ENCODE measurements at places on chromosomes 6 and 20.
A peak's percentile ranks its signal among the peaks of the same experiment; 100 is the strongest.

GRCh38 chr6:138036111-138036510 is 71.1 kb downstream of the PERP start:
- DNase-seq, result no peak

DNA sequence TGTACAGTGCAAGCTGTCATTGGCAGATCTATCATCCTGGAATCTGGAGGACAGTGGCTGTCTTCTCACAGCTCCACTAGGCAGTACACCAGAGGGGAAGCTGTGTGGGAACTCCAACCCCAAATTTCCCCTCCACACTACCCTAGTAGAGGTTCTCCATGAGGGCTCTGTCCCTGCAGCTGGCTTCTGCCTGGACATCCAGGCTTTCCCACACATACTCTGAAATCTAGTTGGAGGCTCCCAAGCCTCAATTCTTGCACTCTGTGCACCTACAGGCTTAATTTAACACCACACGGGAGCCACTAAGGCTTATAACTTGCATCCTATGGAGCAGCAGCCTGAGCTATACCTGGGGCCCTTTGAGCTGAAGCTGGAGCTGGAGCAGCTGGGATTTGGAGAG is 43.0 kb upstream of the TRIM39 start:
- DNase-seq, result no peak

- no peak for DNase-seq
Observed at GRCh38 chr20:34983995-34984735, 28.5 kb downstream of the MYH7B start.

DNA sequence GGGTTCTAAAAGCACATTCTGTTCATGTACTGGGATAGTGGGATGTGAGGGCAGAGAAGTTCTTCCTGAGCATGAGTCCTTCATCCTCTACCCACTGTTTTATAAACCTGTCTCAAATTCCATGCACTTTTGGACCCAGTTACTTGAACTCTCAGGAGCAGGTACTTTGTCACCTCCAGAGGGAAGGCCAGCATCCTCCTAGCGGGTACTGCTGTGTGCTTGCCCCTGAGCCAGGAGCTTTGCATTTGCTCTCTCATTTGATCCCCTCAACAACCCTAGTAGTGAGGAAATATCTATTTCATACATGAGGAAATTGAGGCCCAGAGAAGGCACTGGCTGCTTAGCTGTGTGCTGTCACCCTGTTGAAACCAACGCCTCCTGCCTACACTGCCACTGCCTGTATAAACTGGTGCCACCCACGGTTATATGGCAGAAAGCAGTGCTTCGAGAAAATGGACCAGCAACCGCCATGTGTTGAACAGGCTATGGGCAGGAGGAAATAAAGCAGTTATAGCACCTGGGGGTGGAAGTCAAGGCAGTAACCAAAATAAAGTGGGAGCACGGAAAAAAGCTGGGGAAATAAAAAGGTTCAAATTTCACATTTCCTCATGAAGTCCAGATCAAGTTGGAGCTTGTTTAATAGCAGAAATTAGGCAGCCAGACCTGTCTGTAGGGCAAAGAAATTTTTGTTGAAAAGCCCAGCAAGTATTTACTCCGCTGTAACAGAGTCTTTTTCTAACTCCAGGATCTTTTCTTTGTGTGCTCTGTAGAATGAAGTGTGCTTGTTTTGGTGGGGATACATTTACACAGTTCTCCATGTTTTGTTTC is 38.0 kb downstream of the KLHL31 start:
- DNase-seq, result no peak

- no peak for DNase-seq
Observed at GRCh38 chr6:1903780-1904465, 294.2 kb downstream of the FOXC1 start.

GRCh38 chr20:60314727-60315126 is 356.5 kb downstream of the CDH26 start:
- no peak for DNase-seq

DNA sequence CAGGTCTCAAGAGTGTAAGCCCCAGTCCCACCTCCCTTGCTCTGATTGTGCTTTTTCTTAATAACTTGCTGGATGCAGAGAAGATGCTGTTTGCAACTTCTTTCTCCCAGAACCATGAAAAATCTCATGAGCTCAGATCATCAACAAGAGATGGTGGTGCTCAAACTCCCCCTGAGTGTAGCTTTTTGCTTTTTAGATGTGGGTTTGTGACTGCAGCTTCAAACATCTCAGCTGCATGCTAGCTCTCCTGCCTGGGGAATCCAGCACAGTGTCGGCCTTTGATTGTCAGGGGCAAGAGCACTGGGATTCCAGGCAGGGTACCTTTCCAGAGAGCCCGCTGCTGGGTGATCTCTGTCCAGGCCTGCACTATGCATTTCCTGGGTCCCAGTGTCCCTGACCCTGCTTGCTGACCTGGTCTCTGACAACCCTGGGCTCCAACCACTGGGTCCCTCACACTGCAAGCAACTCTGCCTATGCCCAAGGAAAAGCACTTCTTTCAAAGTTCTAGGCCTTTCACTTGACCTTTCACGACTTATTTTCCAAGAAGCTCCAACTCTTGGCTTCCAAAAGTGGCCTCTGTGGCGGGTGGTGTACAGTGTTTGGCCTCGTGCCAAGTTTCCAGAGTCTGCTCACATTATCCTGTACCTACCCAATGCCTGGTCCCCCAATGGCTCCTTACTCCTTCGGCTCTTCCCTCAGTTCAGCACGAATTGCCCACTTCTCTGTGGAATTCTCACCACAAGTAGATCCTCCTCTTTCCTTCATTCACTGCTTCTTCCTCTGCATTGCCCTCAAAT is 69.7 kb upstream of the LY86 start:
- no peak for DNase-seq

- DNase-seq, result no peak
Observed at GRCh38 chr6:3755637-3756545, 4.4 kb upstream of the PXDC1 start.

GRCh38 chr20:35849706-35850105 is 77.9 kb downstream of the PHF20 start:
- no peak for DNase-seq

GRCh38 chr20:44018259-44018941 is 103.7 kb downstream of the TOX2 start:
- DNase-seq, result peak; percentile 65

GRCh38 chr6:62441182-62441581 is 155.2 kb upstream of the KHDRBS2 start:
- DNase-seq, result no peak

DNA sequence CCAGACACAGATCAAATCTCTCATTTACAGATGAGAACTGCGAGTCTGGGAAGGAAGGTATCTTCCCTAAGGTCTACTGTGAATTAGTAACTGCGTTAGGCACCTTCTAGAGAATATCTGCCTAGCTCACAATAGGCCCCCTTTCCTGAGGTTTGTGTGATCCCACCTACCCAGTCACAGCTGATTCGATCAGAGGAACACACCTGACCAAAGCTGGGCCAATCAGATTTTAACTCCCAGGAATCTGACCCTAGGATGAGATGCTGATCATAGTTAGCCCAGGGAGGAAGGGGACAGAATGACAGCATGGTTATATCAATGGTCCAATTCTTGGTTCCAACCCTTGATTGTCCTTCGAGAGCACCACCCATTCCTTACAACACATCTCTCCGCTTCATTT is 7.4 kb upstream of the CCDC167 start:
- no peak for DNase-seq

- DNase-seq, result no peak
Observed at GRCh38 chr6:138406443-138406842, 2.4 kb downstream of the HEBP2 start.

GRCh38 chr6:3195420-3195694 is 32.1 kb downstream of the TUBB2B start:
- no peak for DNase-seq

- no peak for DNase-seq
Observed at GRCh38 chr6:16950302-16950701, 151.5 kb upstream of the STMND1 start.

GRCh38 chr20:41373251-41373783 is 6.7 kb upstream of the EMILIN3 start:
- DNase-seq, result no peak

- no peak for DNase-seq
Observed at GRCh38 chr6:90468080-90468479, 118.8 kb downstream of the MAP3K7 start.

DNA sequence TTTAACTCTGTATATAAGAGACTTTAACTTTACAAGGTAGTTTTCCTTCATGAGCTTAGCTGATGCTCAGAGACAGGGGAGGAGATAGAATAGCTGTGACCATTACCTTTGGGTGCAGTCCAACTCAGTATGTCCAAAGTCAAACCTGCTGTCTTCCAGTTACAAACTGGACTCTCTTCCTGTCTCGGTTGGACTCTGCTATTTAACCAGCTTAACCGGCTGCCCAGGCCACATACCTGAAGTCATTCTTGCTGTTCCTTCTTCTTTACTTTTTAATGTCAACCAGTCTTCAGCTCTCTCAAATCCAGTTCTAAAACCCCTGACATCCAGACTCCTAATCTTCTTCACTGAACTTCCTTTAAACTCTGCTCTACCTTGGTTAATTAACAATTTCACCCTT is 138.3 kb upstream of the TSHZ2 start:
- DNase-seq, result no peak

DNA sequence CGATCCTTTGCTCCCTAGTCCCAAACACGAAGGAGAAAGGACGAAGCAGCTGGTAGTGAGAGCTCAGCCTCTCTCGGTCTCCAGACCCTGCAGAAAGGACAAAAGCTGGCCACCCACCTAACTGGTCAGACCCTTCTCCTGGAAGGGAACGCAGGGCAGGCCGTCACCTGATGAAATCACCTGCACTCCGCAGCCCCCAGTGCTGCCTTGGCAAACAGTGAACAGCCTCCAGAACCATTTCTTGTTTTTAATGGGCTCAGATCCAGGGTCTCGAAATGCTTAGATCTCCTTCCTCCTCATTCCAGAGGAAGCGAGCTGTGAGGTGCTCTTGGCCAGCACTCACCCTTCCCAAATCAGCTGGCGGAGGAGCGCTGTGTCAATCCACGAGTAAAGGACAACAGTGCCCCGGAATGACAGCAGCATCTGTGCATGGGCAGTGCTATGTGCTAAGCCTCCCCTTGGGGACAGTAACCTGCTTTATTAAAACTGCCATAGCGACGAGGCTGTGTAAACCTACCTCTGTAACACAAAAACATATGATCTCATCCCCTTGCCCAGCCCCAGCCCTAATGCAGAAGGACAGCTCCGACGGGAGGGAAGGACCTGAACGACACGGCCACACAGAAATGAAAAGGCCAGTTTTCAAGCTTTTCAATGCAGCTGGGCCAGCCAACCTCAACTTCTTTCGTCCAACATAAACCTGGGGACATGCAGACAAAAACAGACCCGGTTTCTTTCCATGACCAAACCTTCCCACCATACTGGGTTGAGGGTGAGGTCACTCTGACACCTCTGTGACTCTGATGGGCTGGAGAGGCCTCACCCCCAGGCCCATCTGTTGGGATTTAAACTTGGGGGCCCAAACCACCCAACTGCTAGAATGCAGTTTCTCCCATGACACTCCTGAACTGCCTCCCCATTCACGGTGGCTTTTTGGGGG is 43.3 kb downstream of the SULF2 start:
- no peak for DNase-seq

GRCh38 chr6:118134206-118134605 is 227.1 kb downstream of the SLC35F1 start:
- no peak for DNase-seq

DNA sequence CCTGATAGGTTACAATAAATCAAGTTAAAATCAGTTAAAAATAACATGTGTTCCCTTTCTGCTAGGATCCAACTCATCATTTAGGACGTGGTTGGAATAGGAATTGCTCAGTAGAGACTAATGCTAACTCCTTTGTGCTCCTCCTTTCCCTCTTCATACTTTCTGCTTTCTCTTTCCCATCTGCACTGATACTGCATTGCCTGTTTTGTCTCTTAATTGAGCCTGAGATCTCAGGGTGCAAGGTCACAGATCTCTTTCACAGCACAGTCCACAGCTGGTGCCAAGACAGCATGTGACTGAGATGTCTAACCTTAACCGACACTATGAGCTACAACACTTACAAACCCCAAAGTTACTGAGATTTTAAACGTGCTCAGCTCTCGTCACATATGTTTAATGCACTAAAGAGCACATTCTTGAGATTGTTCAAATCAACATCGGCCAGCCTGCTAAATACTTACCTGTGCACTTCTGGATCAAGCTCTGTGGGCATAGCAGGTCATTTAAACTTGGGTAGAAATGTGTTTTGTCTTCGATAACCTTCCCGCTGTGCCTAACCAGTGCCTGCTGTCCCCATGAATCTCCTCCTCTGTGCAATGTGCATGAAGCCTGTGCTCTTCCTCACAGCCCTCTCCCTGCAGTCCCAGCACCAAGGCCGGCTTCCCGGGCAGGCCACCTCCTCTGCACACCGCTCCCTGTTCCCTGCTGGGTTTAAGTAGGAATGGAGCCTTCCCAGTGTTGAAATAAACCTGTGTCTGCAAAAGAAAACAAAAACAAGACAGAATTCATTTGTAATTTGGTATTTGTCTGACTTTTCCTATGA is 39.6 kb upstream of the AFDN start:
- no peak for DNase-seq

DNA sequence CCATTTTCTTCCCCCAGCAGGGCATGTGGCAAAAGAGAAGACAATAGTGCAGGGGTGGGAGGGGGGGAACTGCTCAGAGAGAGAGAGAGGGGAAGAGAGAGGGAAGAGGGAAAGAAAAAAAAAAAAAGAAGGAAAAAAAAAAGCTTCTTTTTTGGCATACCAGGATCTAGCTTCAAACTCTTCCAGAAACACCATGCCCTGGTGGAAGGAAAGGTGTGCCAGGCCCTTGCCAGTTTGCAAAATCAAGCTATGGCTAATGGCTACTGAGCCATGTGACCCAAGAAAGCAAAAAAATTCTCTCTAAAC is 326 bp downstream of the ZMYND8 start:
- no peak for DNase-seq

GRCh38 chr6:111985202-111985731 is 68.6 kb upstream of the CCN6 start:
- peak; percentile 14 for DNase-seq

GRCh38 chr20:24109537-24109936 is 121.0 kb upstream of the GGTLC1 start:
- no peak for DNase-seq

DNA sequence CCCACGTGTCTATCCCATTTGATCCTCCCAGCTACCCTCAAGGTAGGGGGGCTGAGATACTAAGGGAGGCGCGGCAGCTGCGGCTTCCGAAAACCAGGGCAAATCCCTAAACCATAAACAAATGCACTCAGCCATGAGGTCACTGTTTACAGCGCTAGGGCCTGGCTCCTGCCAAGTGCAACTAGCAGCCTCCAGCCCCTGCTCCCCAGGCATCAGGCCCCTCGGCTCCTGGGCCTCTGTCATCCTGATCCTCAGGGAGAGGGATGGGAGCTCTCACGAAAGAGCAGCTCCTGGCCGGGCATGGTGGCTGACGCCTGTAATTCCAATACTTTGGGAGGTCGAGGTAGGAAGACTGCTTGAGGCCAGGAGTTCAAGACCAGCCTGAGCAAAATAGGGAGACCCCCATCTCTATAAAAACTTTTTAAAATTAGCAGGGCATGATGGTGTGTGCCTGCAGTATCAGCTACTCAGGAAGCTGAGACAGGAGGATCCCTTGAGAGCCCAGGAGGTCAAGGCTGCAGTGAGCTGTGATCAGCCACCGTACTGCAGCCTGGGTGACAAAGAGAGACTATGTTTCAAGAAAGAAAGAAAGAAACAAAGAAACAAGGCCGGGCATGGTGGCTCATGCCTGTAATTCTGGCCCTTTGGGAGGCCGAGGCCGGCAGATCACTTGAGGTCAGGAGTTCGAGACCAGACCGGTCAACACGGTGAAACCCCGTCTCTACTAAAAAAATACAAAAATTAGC is 42.5 kb upstream of the TLDC2 start:
- DNase-seq, result no peak

GRCh38 chr6:5462856-5463255 is 201.5 kb downstream of the FARS2 start:
- no peak for DNase-seq

All from H54 (cell line).